ENCODE measurements at places on chromosomes 11 and 22.

DNA sequence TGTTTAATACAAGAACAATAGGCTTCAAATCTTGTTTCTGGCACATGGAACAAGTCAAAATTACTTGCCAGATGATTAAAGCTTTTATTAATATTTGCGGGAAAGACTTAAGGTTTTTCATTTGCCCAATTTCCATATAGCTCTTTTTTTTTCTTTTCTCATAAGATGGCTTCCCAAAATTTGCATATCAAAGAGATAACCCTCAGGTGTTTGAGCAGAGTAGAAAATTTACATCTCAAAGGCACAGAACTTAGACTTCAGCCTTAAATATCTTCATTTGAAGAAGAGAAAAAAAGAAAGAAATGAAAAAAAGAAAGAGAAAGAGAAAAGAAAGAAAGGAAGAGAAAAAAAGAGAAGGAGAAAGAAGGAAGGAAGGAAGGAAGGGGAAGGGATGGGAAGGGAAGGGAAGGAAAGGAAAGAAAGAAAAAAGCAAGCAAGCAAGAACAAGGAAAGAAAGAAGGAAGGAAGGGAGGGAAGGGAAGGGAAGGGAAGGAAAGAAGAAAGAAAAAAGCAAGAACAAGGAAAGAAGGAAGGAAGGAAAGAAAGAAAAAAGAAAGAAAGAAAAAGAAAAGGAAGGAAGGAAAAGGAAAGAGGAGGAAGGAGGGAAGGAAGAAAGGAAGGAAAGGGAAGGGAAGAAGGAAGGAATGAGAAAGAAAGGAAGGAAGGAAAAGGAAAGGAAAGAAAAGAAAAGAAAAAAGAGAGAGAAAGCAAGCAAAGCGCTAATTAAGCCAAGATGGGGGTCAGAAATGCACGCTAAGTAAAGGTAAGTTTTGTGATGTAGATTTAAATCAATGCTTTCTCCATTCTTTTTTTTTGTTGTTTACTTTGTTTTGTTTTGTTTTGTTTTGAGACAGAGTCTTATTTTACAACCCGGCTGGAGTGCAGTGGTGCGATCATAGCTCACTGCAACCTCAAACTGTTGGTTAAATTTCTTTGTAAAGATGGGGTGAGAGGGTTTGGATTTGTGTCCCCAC lies 20.2 kb upstream of the IFITM3 start:
- DNase-seq, result no peak

DNA sequence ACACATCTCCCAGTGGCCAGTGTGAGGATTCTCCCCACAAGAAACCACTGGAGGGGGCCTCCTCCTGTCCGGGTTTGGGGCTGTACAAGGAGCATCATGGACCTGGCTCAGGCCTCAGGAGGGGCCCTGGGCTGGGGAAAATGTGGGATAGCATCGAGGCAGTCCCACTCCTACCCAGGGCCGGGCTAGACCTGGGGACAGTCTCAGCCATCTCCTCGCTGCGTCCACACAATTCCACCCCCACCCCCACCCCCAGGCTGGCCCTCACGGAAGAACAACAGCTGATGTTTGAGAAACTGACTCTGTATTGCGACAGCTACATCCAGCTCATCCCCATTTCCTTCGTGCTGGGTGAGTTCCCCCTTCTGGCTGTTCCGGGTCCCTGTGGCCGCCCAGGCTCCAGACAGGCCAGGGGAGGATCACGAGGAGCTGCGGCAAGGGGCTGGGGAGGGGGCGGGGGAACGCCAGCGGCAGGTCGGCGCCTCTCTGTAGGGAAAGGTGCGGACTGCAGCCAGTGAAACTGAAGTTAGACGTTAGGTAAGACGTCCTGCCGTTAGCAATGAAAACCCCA lies 4.8 kb downstream of the BEST1 start:
- no peak for DNase-seq

- DNase-seq, result no peak
Measured at GRCh38 chr11:123479048-123479837, 49.2 kb downstream of the GRAMD1B start.

- no peak for DNase-seq
Measured at GRCh38 chr11:95230810-95231126, 234 bp downstream of the SESN3 start.

GRCh38 chr11:134349109-134349801 lies 17.5 kb downstream of the GLB1L2 start:
- DNase-seq, result no peak

- no peak for DNase-seq
Measured at GRCh38 chr11:86418513-86418912, 43.8 kb downstream of the CCDC81 start.

- DNase-seq, result no peak
Measured at GRCh38 chr11:35162745-35163144, 23.8 kb downstream of the CD44 start.

DNA sequence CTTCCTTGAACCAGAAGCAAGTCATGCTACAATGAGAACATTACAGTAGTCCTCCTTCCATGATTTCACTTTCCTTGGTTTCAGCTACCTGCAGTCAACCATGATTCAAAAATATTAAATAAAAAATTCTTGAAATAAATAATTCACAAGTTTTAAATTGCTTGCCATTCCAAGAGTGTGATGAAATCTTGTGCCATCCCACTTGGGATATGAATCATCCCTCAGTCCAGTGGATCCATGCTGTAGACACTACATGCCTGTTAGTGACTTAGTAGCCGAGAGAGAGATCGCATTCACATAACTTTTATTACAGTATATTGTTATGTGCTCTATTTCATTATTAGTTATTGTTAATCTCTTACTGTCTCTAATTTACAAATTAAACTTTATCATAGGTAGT lies 6.0 kb downstream of the HOATZ start:
- DNase-seq, result no peak

DNA sequence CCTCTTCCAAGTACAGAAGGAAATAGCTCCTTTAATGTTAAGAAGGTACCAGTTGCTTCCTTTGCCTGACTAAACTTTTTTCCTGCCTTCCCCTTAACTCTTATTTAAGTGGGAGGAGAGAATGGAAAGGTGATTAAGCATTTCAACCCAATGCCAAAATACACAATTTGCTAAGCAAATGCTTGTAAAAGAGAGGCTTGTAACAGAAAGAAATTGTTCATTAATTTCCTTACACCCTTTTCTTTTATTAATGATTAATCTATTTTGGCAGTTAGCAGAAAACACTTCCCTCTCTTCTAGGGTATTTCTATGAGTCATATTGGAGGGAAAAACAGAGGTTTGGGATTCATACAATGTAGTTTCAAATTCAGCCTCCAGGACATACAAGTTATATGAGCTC lies 427.6 kb upstream of the FAT3 start:
- no peak for DNase-seq

DNA sequence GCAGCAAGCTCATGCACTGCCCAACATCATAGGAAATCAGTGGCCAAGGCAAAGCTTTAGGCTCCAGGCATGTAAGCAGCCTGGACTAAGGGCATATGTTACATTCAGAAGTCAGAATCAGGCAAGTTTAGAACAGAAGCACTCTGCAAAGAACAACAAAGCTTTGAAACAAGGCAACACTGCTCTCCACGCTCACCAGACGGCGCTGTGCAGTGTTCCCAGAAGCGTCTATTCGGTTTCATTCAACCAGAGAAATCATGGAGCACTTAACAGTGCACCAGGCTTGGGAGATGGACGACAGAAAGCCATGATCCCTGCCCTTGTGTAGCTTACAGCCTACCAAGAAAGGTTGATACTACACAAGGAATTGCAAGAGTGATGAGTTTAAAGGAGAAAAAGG lies 555.8 kb downstream of the BUD13 start:
- DNase-seq, result peak; percentile 74

GRCh38 chr22:25200967-25201366 lies 1.3 kb downstream of the CRYBB3 start:
- no peak for DNase-seq

- DNase-seq, result no peak
Measured at GRCh38 chr11:61976420-61976800, 9.0 kb upstream of the FTH1 start.

DNA sequence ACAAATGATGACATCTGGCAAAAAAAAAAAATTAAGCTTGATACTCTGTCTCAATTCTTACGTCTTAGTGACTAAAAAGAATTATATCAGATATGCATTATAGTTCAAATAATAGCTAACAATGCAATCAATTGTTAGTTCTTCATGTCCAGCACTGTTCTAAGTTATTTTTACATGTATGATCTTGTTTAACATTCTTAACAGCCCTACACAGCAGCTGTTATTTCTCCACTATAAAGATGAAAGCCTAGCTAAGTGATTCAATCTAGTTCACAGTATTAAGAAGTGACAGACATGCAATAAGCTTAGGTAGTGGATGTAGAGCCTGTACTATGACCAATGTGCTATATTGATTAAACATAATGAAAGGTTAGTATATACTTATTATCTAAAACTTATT lies 4.1 kb downstream of the ZNF214 start:
- no peak for DNase-seq

- DNase-seq, result no peak
Measured at GRCh38 chr11:75420224-75421034, 12.6 kb downstream of the KLHL35 start.

GRCh38 chr11:43217849-43218248 lies 93.9 kb upstream of the API5 start:
- no peak for DNase-seq

- DNase-seq, result no peak
Measured at GRCh38 chr11:119788096-119788883, 59.3 kb upstream of the NECTIN1 start.

DNA sequence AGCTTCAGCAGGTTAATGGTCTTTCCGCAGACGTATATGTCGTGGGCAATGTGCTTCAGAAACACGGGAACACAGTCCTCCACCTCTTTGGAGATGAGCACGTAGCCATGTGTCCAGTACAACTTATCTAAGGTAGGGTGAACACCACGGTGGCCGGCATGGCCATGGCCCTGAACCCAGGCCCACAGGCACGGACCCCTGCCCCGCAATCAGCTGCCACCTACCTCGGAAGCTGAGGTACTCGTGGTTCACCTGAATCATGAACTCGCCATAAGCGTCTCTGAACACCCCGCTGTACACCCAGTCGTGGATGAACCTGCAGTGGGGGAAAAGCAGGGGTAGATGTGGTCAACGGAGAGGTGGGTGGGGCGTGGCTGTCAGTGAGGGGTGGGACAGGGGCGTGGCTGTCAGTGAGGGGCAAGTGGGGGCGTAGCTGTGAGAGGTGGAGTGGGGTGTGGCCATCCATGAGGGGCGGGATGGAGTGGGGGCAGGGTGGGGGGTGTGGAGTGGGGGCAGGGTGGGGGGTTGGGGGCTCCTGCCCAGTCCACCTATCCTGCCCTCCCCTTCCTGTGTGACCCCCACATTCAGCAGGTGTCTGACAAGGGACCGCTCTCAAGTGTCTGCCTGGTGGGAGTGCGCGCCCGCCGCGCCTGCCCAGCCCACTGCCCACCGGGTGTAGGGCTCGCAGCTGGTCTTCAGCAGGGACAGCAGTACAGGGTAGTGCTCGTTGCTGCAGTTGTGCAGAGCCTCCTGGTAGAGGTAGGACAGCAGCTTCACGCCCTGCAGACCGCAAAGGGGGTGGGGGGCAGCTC lies 18.6 kb downstream of the TUBGCP6 start:
- no peak for DNase-seq

GRCh38 chr22:29325356-29325755 lies 9.9 kb upstream of the RASL10A start:
- DNase-seq, result no peak

DNA sequence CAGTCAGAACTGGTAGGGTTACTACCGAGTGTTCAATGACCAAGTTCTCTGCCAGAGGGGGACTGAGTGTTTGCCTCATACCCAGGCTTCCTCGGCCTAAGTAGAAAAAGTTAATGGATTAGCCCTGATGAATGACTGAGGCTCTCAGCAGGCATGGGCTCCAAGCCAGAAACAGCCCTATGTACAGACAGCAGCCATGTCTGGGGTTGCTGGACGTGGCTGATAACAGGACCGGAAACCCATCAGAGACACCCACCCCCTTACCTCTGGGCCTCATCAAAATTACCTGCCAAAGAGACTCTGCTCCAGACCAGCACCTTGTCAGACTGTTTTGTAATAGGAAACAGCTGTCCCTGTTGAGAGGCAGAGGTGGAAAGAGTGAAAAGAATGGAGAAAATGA lies 351.4 kb downstream of the ETS1 start:
- no peak for DNase-seq

DNA sequence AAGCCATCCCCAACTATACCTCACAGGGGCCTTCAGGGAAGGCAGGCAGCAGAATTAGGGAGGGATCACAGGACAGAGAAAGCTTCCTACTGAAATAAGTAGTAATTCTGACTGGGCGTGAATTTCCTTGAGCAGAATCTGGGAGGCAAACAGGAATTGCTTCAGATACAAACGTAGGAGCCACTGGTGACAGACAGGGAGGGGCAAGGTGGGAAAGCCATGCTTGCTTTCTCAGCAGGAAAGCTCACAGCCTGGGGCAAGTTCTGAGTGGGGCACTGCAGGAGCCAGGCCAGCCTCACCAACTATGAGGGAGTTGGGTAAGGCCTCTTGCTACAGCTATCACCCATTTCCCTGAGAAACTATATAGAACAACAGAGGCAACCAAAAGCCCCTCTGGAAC lies 43.6 kb downstream of the ARHGAP32 start:
- DNase-seq, result no peak

- no peak for DNase-seq
Measured at GRCh38 chr11:12259956-12260355, 117.4 kb upstream of the PARVA start.

GRCh38 chr11:863910-864827 lies 21.5 kb downstream of the TSPAN4 start:
- DNase-seq, result no peak

DNA sequence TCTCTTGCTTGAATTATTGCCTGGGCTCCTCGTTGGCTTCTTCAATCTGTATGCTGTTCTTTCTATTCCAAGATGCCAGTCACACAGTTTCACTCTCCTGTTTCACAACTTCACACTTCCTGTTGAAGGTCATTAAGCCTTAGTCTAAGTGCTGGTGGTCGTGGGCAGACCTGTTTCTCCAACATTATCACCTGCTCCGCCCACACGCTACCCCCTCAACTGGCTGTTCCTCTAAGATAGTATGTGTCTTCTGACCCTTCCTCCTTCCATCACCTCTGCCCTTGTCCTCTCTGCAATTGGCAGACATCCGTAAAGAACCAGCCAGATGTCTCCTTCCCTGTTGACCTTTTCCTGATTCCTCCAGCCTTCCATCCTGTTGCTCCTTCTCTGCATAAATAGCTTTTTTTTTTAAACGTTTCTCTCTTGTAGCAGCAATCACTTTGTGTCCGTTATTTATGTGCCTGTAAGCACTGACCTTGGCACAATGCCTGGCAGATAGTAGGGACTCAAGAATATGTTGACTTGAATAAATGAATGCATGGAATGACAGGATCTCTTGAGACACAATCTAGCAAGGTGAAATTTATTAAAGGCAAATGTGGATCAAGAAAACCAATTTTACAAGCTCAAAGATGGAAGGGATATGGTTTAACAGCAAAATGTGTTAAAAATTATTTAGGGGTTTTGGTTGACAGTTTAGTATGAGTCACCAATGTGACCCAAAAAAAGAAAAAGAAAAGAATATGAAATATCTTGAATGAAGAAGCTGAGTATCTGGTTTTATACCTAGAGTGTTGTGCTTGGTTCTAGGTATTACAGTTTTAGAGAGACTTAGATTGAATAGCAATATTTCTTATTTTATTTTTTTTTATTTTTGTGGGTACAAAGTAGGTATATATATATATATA lies 12.6 kb downstream of the DIXDC1 start:
- DNase-seq, result no peak

- peak; percentile 53 for DNase-seq
Measured at GRCh38 chr22:23565305-23565914, 14.7 kb downstream of the IGLL1 start.

GRCh38 chr11:47052165-47052564 lies 115.6 kb downstream of the CSTPP1 start:
- no peak for DNase-seq

GRCh38 chr11:58622344-58622743 lies at the start of gene CNTF:
CNTF (plus strand) TSS chr11:58622665; CDS start chr11:58622753, 88 bp downstream.
- DNase-seq, result no peak
